Effector memory CD8-positive, alpha-beta T cell (primary cell): ENCODE measurements at places on chromosomes 5 and 9.
A peak's percentile ranks its signal among the peaks of the same experiment; 100 is the strongest.

DNA sequence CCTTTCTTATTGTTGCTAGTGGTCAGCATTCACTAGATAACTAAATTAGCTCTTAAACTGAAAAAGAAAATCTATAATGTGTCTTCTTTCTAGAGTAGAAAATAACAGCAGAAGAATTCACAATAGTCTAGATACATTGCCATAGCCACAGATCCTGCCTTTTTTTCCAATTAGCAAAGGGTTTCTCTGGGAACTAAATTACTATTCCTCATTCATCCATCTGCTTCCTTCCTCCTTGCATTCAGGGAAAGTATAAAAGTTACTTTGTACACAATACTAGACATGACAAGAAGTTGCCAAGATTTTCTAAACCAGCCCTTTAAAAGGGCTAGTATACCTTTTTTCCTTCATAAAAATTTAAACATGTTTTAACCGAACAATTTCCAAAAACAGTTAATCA, 21.2 kb upstream of the WDR41 start:
- H3K4me1 ChIP-seq, result no peaks in the 10 kb centered on the region
- peaks cover 19% of the 10 kb centered on the region for H3K27me3 ChIP-seq
- no peaks in the 10 kb centered on the region for H3K36me3 ChIP-seq
- H3K4me3 ChIP-seq, result no peak overlapping the region
- DNase-seq, result no peak

- H3K4me3 ChIP-seq, result no peak overlapping the region
- no peak overlapping the region for H3K27ac ChIP-seq
- no peaks in the 10 kb centered on the region for H3K4me1 ChIP-seq
- peaks cover 20% of the 10 kb centered on the region for H3K27me3 ChIP-seq
- no peaks in the 10 kb centered on the region for H3K36me3 ChIP-seq
- DNase-seq, result no peak
These were observed 27.3 kb upstream of the IL17B start for GRCh38 chr5:149406203-149406978.

DNA sequence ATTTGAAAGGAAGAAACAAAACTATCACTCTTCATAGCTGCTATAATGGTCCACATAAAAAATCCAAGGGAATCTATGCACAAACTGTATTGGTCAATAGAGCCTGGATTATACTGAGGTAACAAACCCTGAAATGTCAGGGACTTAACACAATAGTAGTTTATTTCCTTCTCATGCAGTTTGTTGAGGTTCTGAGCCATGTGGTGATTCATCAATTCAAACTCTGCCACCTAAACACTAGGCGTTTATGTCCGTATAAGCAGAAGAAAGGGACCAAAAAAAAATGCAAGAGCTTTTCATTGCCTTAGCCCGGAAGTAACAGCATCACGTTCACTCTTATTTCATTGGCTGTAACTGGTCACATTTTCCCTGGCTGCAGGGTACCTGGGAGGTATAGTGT, 464.7 kb downstream of the ZSWIM6 start:
- H3K27ac ChIP-seq, result no peak overlapping the region
- H3K4me1 ChIP-seq, result peaks cover under 1% of the 10 kb centered on the region
- H3K4me3 ChIP-seq, result no peak overlapping the region

DNA sequence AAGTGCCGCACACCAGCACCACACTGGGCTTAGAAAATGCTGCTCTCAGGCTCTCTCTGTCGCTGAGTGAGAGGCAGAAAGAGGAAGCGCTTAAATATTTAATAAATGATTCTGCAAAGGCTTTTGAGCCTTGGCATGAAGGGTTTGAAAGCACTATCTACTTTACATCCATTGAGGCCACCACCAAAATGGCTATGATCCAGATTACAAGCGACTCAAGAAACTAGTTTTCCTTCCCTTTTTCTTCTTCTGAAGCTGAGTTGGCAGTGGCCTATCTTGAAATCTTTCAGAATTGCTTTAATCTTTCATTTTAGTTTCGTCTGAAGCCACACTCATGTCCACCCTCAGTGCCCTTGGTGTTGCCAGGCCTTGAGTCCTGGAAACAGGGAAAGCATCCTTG, 59.5 kb downstream of the EBF1 start:
- no peak overlapping the region for H3K27ac ChIP-seq
- no peak for DNase-seq
- peaks cover 32% of the 10 kb centered on the region for H3K27me3 ChIP-seq
- no peaks in the 10 kb centered on the region for H3K4me1 ChIP-seq

DNA sequence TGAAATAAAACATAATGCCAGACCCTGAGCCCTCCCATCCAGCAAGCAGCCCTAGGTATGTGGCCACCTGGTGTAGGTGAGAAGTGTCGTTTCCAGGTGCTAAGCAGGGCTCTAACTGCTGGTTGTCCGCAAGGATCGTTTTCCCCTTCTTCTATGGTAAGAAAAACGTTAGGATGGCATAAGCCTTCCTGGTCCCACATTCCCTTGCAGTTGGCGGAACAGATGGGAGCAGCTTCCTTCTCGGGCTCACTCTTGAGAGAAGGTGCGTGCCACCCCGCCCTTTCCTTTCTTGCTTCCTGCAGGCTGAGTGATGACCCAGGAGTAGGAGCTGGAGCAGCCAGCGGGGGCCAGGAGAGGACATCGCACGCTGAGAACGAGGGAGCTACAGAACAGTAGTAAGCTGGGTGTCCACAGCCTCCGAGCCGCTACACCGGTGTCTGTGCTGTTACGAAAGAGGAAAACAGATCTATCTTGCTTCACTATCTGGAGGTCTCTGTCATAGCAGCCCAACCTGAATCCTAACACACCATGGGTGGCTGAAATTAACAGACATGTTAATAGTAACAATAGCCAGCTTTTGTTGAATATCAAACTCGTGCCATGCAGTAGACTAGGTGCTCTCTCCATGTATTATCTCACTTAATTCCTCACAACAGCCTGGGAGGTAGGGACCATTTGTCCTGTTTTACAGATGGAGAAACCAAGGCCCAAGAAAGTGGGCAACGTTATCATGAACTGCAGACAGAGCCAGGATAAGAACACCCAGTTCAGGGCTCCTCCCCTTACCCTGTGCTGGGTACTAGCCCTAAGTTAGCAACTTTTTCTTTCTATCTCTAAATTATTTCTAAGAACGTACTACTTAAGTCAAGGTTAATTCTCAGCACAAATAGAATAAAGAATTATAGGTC, 139.8 kb downstream of the COL23A1 start:
- H3K27me3 ChIP-seq, result peaks cover 47% of the 10 kb centered on the region
- H3K4me3 ChIP-seq, result no peak overlapping the region
- DNase-seq, result no peak
- H3K27ac ChIP-seq, result no peak overlapping the region
- no peaks in the 10 kb centered on the region for H3K4me1 ChIP-seq

GRCh38 chr9:34139477-34140146, 13.1 kb upstream of the DCAF12 start:
- no peaks in the 10 kb centered on the region for H3K36me3 ChIP-seq
- no peaks in the 10 kb centered on the region for H3K4me1 ChIP-seq
- H3K27me3 ChIP-seq, result no peaks in the 10 kb centered on the region
- H3K4me3 ChIP-seq, result no peak overlapping the region
- no peak for DNase-seq

DNA sequence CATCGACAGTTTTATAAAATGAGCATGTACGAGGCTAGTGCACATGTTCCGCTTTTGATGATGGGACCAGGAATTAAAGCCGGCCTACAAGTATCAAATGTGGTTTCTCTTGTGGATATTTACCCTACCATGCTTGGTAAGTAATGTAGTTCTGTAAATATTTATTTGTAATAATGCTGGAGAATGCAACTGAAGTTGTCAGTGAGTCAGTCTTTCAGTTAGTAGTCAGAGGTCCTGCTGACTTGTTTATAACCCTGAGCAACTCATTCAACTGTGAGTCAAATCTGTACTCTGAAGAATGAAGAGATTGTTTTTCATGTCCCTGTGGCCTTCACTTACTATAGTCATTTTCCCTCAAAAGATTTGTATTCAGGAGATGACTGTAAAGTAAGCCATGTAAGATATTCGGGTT, 28.4 kb upstream of the GPR150 start:
- H3K4me3 ChIP-seq, result no peak overlapping the region
- DNase-seq, result no peak
- H3K4me1 ChIP-seq, result peaks cover 7% of the 10 kb centered on the region
- no peaks in the 10 kb centered on the region for H3K36me3 ChIP-seq
- no peak overlapping the region for H3K27ac ChIP-seq

DNA sequence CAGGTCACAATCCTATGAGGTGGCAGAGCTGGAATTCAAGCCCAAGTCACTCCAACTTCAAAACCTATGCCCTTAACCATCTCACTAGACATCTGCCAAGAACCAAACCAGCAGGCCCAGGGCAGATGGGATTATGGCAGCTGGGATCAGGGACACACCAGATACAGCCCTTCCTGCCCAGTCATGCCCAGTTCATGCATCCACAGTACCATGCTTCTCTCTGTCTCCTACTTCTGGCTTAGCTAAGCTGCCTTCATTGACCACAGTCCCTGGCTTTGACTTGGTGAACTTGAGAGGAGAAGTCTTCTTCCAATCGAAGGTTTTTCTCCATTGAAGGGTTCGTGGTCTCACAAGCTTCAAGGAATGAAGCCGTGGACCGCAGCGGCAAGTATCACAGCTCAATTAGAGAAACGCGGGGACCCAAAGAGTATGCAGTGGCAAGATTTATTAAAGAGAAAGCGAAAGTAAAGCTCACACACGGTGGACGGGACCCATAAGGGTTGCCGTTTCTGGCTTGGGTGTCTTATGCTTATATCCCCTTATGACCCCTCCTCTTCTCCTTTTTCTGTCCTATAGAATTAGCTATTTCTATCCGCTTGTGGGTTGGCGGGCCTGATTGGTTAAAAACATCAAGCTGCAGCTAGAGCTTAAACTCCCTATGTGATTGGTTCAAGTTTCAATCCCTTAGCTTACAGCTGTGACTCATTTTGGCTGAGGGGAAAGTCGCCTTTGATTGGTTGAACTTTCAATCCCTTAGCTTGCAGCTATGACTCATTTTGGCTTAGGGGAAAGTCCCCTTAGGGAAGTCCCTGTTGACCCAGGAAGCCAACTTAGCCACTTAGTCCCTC, 101.2 kb downstream of the TRIM36 start:
- H3K4me1 ChIP-seq, result peaks cover 13% of the 10 kb centered on the region
- H3K4me3 ChIP-seq, result peak overlapping the region; percentile 44

DNA sequence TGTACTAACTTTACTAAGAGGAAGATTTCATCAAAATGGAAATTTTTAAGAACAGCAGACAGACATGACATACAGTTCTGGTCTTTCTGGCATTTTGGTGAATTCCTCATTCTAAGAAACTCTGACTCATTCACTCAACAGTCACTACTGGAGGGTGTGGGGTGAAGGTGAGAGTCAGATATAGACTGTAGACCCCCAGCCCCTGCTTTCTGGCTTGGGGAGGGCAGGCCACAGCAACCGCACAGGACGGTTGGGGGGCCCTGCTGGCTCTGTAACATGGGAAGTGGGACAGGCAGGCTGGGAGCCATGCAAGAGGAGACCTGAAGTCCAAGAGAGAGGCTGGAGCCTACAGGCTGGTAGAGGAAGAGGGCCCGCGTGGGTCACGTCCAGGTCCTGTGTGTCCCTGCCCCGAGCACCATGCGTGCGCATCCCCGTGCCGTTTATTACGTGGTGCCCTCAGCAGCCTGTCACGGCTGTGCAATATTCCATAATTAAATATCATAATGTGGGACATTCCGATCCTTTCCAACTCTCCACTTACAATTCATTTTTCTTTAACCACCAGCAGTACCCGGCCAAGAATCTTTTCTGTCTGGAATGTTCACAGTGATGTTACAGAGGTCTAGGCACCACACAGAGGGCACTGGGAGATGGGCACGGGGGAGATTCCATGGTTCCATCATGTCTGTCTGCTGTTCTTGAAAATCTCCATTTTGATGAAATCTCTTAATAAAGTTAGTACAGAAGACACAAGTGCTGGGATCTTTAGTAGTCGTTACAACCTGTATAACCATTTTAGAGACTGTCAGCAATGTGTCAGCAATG, 75.5 kb downstream of the SEMA4D start:
- peak overlapping the region; percentile 85 for H3K4me3 ChIP-seq
- H3K36me3 ChIP-seq, result peaks cover 36% of the 10 kb centered on the region
- H3K27me3 ChIP-seq, result no peaks in the 10 kb centered on the region
- H3K4me1 ChIP-seq, result peaks cover 90% of the 10 kb centered on the region
- peak overlapping the region; percentile 94 for H3K27ac ChIP-seq

GRCh38 chr5:141680751-141681201, 1.3 kb downstream of the ARAP3 start:
- H3K4me1 ChIP-seq, result peaks cover 26% of the 10 kb centered on the region
- no peak overlapping the region for H3K27ac ChIP-seq
- no peak for DNase-seq
- peaks cover 8% of the 10 kb centered on the region for H3K36me3 ChIP-seq
- H3K4me3 ChIP-seq, result peak overlapping the region; percentile 69

DNA sequence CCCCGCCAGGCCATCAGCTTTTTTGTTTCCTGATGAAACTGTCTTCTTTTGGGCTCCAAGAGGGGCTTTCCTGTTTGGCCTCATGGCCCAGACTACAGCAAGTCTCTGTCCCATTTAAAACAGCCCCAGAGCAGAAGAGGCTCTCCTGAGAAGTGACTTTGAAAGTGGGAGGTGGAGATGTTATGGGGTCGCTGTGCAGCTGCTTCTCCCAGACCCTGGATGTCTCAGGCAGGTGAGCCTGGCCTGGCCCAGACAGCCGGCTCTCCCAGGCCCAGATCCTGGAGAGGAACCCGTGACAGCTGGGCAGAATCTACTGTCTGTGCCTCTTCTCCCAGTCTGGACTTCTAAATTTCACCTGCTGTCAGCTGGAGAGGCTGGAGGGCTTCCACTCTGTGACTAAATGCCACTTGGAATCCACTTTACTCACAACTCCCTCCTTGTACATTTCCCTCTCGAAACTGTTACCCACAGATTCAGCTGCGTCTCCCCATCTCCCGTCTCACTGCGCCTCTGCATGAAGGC, 20.6 kb downstream of the FAM78A start:
- peaks cover 40% of the 10 kb centered on the region for H3K4me1 ChIP-seq
- H3K27me3 ChIP-seq, result no peaks in the 10 kb centered on the region
- peak overlapping the region; percentile 92 for H3K27ac ChIP-seq
- DNase-seq, result no peak
- H3K4me3 ChIP-seq, result peak overlapping the region; percentile 68

- DNase-seq, result no peak
- no peak overlapping the region for H3K4me3 ChIP-seq
- peaks cover 5% of the 10 kb centered on the region for H3K27me3 ChIP-seq
- no peaks in the 10 kb centered on the region for H3K36me3 ChIP-seq
These were observed 314.6 kb upstream of the KIF2A start for GRCh38 chr5:61991430-61991829.

DNA sequence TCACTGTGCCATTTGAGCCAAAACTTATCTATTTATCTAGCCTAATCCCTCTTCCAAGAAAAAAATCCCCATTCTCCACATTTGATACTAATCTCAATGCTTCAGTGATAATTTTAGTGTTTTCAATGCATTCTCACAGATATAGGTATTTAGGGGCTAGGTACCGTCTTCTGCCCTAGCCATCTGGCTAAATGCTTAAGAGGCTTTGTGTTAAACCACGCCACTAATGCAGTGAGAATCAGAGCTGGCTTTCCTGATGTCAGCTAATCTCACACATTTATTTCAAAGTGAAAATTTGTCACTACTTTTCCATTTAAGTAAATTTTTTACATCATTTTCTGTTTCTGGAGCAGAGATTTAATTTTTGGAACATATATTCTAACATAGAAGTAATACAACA, 479.7 kb downstream of the MAN2A1 start:
- H3K27ac ChIP-seq, result no peak overlapping the region
- no peaks in the 10 kb centered on the region for H3K36me3 ChIP-seq
- no peaks in the 10 kb centered on the region for H3K4me1 ChIP-seq
- no peaks in the 10 kb centered on the region for H3K27me3 ChIP-seq
- no peak for DNase-seq
- no peak overlapping the region for H3K4me3 ChIP-seq
